ENCODE measurements at places on chromosomes 16 and 17.

- no peak for DNase-seq
Measured at GRCh38 chr17:58783380-58783779, 27.7 kb downstream of the PPM1E start.

GRCh38 chr16:72620853-72621252, 427.1 kb downstream of the ZFHX3 start:
- no peak for DNase-seq

GRCh38 chr17:1267471-1267943, 2.7 kb upstream of the BHLHA9 start:
- peak; percentile 80 for DNase-seq

GRCh38 chr16:24543949-24544348, 4.6 kb downstream of the RBBP6 start:
- no peak for DNase-seq

- no peak for DNase-seq
Measured at GRCh38 chr17:76484228-76484725, 16.9 kb downstream of the AANAT start.

DNA sequence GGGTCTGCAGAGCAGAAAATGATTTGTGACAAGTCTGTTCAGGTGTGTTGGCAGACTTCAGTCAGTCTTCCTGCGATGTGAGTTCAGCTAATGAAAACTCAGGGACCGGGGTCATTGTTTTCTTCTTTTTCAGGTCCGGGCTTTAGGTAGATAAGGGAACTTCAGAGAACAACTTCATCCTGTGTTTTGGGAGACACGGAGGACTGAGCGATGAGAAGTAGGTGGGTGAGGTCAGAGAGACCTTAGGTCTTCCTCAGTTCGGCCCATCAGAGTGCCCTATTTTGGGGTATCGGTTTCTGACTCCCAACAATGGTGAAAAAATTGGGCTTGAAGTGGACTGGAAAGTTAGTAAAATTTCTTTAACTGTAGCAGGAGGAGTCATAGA, 88.9 kb upstream of the ATF7IP2 start:
- DNase-seq = no peak

GRCh38 chr16:88049561-88050545, 98.6 kb downstream of the BANP start:
- no peak for DNase-seq

DNA sequence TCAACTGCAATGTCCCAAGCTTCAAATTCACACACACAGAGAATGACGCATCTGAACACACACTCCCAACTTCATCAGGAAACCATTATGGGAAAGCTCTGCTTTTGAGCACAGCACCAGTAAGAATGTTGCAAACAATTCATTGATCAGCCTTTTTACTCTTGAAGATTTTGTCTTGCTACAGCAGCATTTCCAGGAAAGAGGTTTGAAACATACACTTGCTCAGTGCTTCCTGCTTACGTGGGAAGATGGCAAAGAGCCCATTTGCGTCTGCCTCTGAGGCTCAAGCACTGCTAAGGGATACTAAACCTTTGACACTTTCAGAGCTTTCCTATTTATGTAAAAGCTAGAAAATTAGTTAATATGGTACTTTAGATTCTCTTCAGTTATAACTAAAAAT, 77.2 kb upstream of the MON1B start:
- DNase-seq = no peak

- no peak for DNase-seq
Measured at GRCh38 chr16:30457256-30457655, 11.6 kb upstream of the SEPHS2 start.

DNA sequence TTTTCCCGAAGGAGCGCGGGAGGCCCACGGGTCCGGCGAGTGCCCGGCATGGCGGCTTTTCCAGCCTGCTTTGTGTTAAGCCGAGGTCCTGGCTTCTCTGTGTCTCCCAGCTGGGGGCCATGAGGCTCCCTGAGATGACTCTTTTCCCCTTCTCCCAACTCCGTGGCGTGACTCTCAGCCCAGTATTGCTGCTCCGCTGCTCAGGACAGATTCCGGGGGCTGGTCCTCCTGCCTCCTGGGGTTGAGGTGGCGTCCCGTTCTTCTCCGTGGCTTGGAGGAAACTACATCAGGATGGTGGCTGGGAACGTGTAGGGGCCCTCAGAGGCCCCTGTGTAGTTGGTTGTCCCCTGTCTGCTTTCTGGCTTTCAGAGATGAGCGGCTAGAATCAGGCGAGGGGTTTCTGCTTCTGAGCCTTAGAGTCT, 951 bp downstream of the GPS1 start:
- DNase-seq = no peak

DNA sequence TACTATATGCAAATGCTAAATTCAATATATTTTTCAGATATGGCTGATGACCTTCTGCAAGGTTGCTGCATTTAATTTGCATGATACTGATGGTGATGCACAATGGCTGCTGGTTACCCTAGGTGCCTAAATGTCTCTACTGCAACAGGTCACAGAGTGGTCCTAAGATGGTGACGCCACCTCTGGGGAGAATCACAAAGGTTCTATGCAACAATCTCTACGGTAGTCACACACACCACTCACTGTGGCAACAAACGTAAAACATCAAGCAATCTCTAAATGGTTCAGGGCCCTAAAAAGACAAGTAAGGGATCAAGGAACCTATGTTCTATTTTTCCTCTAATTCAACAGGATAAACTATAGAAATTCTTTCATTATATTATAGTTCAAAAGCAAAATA, 293.3 kb downstream of the CEP112 start:
- DNase-seq = no peak

DNA sequence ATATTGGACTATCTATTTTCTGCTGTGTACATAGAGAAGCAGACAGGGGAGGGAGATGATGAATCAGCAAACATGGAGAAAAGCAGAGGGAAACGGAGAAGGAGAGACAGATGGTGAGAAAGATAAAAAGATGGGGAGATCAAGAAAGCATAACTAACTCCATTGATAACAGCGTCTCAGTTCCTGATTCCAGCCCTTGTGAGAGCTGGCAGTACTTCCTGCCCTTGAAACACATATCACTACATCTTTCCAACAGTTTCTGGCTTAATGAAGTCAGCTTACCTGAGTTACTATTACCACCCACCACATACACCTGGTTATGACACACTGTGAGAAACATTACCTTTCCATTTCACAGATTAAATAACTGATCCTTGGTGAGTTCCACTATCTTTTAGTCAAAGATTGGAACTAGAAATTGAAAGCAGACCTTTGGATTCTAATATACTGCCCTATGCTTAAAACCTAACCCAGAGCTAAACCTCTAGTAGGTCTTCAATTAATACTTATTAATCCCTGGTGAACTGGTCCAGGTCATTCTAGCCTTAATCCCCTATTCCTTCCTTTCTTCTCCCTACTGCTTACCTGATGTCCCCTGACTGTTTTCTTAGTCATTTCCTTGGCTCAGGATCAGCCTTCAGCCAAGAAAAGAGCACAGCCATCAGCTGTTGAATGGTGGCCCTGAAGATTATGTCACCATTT, 346.6 kb upstream of the CCL2 start:
- no peak for DNase-seq

- no peak for DNase-seq
Measured at GRCh38 chr17:45172232-45172540, 10.5 kb downstream of the HEXIM2 start.

- no peak for DNase-seq
Measured at GRCh38 chr17:5220074-5220473, 14.6 kb downstream of the SCIMP start.

DNA sequence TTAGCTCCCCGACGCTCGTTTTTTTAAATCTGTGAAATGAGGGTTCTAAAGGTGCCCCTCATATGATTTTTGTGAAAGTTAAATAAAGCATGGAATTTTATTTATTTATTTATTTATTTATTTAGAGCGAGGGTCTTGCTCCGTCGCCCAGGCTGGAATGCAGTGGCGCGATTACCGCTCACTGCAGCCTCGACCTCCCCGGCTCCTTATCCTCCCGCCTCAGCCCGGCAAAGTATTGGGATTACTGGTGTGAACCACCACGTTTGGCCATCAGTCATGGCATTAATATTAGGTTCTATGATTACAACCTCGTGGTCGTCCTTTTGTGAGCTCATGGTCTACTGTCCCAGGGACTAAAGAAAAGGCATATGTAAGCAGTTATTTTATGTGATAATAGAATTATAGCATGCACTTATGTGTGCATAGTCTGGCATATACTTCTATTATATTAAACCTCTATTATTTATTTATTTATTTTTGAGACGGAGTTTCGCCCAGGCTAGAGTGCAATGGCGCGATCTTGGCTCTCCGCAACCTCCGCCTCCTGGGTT, 557 bp upstream of the LUC7L start:
- no peak for DNase-seq

DNA sequence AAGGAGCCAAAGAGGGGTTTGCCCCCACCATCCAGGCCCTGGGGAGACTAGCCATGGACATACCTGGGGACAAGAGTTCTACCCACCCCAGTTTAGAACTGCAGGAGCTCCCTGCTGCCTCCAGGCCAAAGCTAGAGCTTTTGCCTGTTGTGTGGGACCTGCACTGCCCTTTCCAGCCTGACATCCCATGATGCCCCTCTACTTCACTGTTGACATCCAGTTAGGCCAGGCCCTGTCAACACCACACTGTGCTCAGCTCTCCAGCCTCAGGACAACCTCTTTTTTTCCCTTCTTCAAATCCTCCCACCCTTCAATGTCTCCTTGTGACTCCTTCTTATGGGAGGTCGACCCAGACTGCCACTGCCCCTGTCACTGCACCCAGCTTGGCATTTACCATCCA, 19.8 kb upstream of the CBFB start:
- DNase-seq = no peak

DNA sequence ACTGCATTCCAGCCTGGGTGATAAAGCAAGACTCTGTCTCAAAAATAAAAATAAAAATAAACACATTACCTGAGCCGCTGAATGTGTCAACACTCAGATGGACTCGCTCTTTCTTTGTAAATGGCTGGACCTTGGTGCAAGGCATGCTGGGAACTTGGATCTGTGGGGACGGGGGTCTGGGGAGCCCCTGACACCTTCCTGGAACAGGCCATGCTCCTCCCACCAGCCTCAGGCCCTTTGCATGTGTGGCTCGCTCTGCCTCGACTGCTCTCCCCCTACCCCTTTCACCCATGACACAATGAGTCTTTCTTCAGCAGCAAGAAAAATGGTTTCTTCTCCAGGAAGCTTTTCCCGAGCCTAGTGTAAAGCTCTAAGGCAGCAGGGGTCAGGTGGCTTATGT, 94.0 kb upstream of the CDH5 start:
- DNase-seq = no peak

GRCh38 chr16:30950516-30951065, 1.7 kb downstream of the ORAI3 start:
- no peak for DNase-seq

DNA sequence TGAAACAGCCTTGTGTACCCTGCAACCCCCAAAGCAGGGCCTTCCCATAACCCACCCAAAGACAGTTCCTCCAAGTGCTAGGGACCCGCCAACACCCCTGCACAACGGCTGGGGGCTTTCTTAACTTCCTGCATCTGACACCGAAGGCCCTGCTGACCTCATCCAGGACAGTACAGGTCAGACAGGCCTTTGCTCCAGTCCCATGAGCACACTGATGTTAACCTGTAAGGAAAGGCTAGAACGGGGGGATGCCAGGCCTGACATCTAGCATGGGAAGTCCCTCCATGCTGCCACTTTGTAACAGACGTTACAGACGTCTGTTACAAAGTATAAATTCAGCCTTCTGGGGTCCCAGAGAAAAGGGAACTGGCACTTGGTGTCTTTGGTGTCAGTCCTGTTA, 369.1 kb downstream of the CPPED1 start:
- no peak for DNase-seq

GRCh38 chr17:76523084-76524037, 14.1 kb downstream of the CYGB start:
- DNase-seq = no peak

GRCh38 chr16:5022521-5022920, 11.2 kb downstream of the NAGPA start:
- no peak for DNase-seq

DNA sequence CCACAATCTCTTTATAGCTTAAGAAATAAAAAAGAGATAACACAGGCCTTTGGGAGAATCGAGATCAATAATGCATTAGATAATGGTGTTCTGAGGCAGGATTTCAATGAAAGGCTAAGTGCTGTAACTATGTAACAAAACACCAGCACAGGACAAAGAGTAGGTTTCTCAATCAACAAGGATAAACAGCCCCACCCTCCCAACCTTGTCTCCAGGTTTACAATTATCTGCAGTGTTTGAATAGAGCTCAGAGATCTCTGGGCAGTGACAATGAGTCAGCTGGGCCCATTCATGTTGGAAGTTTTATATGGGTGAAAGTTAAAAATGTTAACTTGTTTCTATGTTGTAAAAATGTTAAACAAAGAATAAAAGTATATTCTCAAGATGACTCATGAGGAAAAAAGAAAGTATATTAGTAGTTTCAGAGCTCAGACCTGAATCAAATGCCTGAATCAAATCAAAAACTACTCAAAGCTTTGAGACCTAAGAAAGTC, 17.0 kb upstream of the KRT20 start:
- DNase-seq = no peak

GRCh38 chr16:7101054-7101453, 231.6 kb upstream of the RBFOX1 start:
- DNase-seq = no peak

DNA sequence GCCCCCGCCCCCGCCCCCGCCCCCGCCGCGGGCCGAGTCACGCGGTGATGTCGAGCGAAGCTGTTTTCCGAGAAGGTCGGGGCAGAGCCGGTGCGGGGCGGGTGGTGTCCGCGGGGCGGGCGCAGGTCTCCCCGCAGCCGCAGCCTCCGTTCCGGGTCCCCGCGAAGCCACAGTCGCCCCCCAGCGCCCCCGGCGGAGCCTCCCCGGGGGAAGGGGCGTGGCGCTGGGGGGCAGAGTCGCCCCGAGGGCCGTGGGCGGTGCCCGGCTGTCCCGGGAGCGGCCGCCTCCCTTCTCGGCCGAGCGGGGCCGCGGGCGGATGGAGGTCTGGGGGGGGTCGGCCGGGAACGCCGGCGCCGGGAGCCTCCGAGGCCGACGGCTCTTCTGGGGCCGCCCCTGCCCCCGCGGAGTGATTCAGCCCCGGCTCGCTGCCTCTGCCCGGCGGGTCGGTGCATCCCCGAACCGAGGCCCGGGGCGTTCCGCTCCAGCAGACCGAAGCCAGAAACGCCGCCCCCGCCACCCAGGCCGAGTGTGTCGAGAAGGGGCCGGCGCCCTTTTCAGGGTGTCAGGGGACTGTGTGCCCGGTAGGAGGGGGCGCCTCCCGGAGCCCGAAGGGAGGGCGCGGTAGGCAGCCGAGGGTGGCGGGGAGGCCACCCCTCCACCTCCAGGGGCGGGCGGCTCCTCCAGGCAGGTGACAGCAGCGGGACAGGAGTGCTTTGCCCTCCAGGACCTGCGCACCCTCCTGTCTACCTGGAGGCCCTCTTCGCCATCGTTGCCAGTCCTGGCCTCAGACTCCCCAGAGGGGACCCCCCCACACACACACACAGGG, 1.7 kb downstream of the METRNL start:
- DNase-seq = no peak
